IPS DF 6.9 (cell line): ENCODE measurements at places on chromosomes 6 and 20.
A peak's percentile ranks its signal among the peaks of the same experiment; 100 is the strongest.

- no peak for DNase-seq
Observed at GRCh38 chr20:58522666-58523065, 7.5 kb upstream of the APCDD1L start.

DNA sequence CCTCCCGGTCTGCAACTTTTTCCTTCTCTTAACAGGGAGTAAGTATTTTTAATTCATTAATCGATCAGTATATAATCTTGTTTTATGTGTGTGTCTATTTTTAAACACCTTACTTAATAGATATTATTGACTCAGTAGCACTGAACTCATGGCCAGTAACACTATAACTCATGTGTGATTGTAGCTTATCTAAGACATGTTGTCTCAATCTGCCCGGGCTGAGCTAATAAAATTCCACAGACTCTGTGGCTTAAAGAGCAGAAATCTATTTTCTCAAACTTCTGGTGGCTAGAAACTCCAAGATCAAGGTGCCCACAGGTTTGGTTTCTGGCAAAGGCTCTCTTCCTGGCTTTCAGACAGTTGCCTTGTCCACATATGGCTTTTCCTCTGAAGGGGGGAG is 68.8 kb upstream of the TNFAIP3 start:
- DNase-seq, result no peak

- no peak for DNase-seq
Observed at GRCh38 chr20:62818592-62819493, 2.0 kb downstream of the COL9A3 start.

DNA sequence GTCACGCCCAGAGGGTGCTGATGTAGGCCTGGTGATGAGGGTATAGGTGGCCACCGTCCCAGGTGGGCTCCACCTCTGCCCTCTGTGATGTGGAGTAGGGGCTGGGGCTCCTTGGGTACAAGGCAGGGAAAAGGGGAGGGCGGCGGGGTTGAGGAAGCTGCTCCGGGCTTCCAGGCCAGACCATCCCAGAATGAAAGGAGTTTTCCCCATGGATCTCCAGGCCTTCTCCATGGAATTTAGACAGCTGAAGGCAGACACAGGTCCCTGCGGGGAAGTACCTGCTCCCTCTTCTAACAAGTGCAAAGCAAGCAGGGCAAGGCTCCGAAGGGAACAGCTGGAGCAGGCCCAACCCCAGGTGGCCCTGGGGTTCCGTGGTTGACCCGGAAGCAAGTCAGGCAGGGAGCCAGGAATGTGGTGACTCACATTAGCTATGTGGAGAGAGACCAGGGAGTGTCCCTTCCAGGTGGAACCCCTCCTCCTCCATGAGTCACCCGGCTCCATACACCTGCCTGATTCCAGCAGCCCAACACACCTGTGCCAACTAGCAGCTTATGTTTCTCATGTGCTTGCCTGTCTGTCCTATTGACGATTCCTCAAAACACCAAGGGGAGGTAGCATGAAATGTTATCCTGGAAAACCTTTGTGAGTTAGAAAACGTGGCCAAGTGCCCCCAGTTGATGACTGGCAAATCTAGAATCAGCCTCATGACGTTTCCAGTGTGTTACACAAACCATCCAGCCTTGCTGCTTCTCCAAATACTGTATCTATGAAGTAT is 59.7 kb upstream of the SNX9 start:
- DNase-seq, result peak; percentile 79
